Esophagus mucosa (tissue), 1 donor: ENCODE measurements at places on chromosomes 3 and 15. TPM values are rescaled to one million over a fixed set of nuclear protein-coding genes. Genes with fewer than 3 reads are reported as not detected.

DNA sequence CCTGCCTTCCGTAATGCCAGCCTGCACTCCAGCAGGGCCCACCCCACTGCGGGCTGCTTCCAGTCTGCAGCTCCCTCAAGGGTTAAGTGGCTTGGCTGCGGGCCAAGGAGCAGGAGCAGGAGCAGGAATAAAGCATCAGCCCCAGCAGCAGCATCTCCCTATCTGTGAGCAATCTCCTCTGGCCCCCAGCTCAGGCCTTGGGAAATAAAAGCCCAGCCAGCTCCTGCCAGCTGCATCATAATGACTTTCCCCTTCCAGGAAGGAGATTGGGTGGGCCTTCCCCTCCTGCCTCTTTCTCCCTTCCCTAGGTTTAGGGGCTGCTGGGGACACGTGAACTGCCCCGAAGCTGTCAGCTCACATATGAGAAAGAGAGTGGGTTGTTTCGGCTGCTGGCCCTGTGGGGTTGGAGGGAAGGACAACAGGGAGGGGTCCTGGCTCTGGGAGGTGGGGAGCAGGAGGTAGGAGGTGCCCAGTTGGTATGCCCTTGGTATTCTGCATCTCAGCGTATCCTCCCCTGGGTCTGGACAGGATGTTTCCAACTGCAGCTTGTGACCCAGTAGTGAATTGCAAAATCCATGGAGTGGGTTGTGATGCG lies 34.6 kb upstream of the FGD5 start:
- ATAC-seq = no peak

GRCh38 chr15:88223084-88223483 lies 33.5 kb downstream of the NTRK3 start:
- ATAC-seq = peak; percentile 10

GRCh38 chr3:142987707-142988106 lies 13.7 kb upstream of the U2SURP start:
- no peak for ATAC-seq

GRCh38 chr3:58210761-58211460 lies at the start of gene DNASE1L3:
TSS of gene DNASE1L3 (minus strand) at chr3:58210972. CDS start at chr3:58210906, 66 bp downstream.
- ATAC-seq = no peak

GRCh38 chr3:114756506-114757279 lies 390.4 kb downstream of the ZBTB20 start:
- no peak for ATAC-seq

Gene SEMA3F
- 72.7 TPM for total RNA-seq

GRCh38 chr15:31265090-31265870 lies 61.4 kb upstream of the KLF13 start:
- ATAC-seq = no peak

Gene SLC22A14
- 0.24 TPM for total RNA-seq
